Mesothelial cell of epicardium (in vitro differentiated cells): ENCODE measurements at places on chromosomes 4 and X. TPM values are rescaled to one million over a fixed set of nuclear protein-coding genes. Genes with fewer than 3 reads are reported as not detected.

GRCh38 chrX:17547658-17548057 is 172.7 kb downstream of the NHS start:
- DNase-seq: no peak

DNA sequence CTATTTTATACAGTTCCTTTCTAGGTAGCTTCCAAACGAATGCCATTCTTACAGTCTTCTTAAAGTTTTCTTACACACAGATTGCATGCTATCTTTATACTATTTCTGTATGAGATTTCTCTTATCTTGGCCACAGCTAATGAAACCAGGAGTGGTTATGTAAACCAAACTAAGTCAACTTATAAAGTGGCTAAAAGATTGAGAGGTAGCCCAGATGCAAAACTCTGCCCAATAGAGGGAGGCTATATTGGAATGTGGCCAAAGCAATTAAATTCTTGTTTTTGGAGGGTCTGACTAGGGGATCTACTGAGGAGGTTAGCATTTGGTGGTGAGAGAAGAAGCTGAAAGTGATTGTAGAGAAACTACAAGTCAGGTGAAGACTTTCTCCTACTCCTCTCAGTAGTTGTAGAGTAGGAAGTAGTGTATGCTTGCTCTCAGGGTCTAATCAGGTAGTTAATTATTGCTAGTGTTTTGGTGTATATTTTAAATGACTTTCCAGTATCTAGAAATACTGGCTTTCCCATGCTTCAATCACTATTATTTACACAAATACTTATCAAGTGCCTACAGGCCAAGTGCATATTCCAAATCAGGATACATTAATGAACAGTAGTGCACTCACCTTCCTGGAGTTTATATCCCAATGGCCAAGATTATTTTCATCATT is 104.2 kb upstream of the HPGD start:
- DNase-seq: no peak

SMIM31 gene
- total RNA-seq: not detected in 3 replicates

DNA sequence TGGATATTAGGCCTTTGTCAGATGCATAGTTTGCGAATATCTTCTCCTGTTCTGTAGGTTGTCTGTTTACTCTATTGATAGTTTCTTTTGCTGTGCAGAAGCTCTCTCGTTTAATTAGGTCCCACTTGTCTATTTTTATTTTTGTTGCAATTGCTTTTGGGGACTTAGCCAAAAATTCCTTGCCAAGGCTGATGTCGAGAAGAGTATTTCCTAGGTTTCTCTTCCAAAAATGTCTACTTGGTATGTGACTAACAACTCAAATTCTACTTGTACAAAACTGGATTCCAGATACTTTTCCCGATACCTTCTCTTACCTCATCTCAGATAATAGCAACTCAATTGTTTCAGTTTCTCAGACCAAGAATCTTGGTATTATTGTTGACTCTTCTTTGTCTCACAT is 142.4 kb upstream of the GLRA2 start:
- DNase-seq: no peak

ARHGEF9 gene
- 28.6 to 30.2 TPM (median 29.5 TPM) in 3 replicates for total RNA-seq

TLR2 gene
- 2.4 to 3.0 TPM (median 2.9 TPM) in 3 replicates for total RNA-seq
